ENCODE measurements at places on chromosomes 12 and 14.
A peak's percentile ranks its signal among the peaks of the same experiment; 100 is the strongest.

GRCh38 chr12:121299662-121300061 is 3.2 kb upstream of the CAMKK2 start:
- H3K27me3 ChIP-seq: no peaks in the 10 kb centered on the region
- no peak for DNase-seq
- peaks cover 19% of the 10 kb centered on the region for H3K4me1 ChIP-seq
- H3K27ac ChIP-seq: no peak overlapping the region

DNA sequence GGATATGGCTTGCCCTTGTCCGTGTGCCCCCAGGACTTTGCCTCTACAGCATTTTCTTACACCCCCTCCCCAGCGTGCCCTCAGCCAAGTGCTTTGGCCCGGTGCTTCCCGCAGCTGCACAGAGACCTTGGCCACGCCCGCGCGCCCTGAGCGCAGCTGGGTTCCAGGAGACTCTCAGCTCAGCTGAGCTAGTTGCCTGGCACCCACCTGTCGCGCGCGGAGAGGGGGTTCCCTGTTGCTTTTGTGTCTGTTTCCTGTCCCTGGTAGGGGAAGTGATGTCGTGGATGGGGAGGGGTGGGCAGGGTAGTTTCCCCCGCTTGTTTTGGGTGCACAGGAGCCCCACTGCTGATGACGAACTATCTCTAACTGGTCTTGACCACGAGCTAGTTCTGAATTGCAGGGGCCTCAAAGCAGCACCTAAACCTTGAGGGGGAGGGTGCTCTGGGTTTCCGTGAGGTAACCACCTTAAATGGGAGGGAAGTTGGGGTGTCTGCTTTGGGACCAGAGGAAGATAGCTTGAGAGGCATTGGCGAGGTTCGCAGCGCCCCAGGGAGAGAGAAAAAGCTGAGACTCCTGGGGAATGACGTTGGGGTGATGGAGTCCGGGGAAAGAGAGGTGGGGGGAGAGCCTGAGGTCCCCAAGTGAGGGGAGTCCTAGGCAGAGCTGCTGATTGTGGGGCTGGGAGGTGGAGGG is 1.5 kb downstream of the DIO3 start:
- no peak for DNase-seq
- no peaks in the 10 kb centered on the region for H3K36me3 ChIP-seq
- no peak overlapping the region for H3K27ac ChIP-seq
- no peak overlapping the region for H3K4me3 ChIP-seq

GRCh38 chr12:30806989-30807694 is 52.4 kb upstream of the CAPRIN2 start:
- H3K27me3 ChIP-seq: no peaks in the 10 kb centered on the region
- H3K36me3 ChIP-seq: no peaks in the 10 kb centered on the region
- peak; percentile 64 for DNase-seq
- H3K4me1 ChIP-seq: peaks cover 5% of the 10 kb centered on the region

DNA sequence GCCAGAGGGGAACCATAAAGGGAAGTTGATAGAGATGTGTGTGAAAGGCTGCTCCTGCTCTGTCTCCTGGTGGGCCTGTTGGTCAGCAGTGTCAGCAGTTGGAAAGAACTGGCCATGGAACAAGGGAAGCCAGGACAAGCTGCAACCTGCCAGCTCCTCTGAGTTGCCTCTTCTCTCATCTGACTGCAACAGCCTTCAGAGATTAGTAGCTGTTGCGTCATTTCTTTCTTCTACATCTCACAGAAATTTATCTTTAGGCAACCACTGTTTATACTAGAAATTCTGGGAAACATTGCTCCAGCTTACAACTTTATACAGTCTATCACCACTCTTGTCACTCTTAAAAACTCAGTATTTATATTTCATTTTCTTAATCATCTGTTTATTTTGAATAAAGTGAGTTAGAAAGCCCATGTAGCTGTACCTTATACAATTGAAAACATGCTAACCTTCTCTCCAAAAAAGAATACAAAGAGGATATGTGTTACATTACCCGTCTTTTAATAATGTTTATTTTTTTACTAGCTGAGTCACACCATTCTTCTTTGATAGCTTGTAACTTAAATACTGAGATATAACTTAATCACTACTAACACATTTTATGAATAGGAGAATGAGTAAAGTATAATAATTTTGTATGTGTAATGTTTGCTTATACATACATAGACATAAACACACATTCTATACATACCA is 224.2 kb downstream of the LRFN5 start:
- DNase-seq: no peak
- no peaks in the 10 kb centered on the region for H3K36me3 ChIP-seq
- no peaks in the 10 kb centered on the region for H3K27me3 ChIP-seq
- no peaks in the 10 kb centered on the region for H3K4me1 ChIP-seq
- H3K4me3 ChIP-seq: no peak overlapping the region
